NCI-H1092 treated with DMSO at 0.1 percent for 48 hours (cell line): ENCODE measurements at places on chromosomes 7 and 10.

DNA sequence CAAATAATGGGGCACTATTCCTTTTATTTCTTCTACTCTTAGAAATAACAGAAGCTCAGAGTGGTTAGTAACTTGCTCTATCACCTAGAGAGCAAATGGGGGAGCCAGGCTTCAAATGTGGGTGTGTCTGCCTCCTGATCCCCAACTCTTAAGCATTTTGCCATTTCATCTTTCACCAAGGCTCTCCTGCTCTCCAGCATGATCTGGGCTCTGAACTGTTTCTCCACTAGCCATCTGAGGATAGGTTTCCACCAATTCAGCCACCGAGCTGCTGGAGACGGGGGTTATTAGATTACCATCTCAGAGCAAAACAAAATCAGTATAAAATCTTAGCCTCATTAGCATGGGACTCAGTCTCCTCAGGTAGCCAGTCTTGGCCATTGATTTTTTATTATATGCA, 20.2 kb upstream of the VAX1 start:
- DNase-seq: no peak

- no peak for DNase-seq
Observed at GRCh38 chr7:886626-887487, 10.5 kb downstream of the GET4 start.

GRCh38 chr10:78460204-78460603, 426.5 kb downstream of the RPS24 start:
- no peak for DNase-seq

GRCh38 chr10:22444219-22444788, 99.0 kb downstream of the SPAG6 start:
- DNase-seq: no peak
